AG10803 (cell line): ENCODE measurements at places on chromosomes 1 and 21.
A peak's percentile ranks its signal among the peaks of the same experiment; 100 is the strongest.

GRCh38 chr1:22123901-22124404 lies 18.9 kb downstream of the WNT4 start:
- DNase-seq: no peak

DNA sequence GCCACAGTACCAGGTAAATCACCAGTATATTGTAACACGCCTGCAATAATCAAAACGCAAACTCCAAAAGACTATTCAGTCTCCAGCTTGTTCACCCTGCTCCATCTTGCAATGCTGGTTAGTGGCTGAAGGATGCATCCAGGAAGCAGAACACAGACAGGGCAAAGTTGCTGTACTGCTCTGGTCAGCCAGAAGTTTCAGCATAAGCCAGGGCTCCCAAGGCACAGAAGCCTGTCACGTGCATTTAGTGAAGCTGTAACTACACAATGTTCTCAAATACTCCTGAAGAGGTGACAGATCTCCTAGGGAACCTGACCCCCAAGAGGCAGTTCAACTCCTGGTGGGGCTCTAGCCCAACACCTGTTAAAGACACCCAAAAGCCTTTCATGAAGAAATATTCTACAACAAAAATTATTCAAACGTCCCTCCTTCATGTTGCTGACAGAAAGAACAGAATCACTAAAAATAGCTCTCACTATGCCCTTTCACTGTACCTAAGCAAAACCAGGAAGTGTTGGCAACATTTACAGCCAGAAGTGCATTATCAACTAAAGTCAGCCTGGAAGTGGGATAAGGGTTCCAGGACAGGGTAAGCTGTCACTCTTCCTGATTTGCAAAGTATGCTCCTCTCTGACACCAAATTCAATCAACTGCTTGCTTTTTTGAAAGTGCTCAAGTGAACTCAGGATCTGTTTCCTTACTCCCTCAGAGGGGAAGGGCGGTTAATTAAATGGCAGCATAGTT lies 52.1 kb downstream of the SLC35D1 start:
- no peak for DNase-seq

DNA sequence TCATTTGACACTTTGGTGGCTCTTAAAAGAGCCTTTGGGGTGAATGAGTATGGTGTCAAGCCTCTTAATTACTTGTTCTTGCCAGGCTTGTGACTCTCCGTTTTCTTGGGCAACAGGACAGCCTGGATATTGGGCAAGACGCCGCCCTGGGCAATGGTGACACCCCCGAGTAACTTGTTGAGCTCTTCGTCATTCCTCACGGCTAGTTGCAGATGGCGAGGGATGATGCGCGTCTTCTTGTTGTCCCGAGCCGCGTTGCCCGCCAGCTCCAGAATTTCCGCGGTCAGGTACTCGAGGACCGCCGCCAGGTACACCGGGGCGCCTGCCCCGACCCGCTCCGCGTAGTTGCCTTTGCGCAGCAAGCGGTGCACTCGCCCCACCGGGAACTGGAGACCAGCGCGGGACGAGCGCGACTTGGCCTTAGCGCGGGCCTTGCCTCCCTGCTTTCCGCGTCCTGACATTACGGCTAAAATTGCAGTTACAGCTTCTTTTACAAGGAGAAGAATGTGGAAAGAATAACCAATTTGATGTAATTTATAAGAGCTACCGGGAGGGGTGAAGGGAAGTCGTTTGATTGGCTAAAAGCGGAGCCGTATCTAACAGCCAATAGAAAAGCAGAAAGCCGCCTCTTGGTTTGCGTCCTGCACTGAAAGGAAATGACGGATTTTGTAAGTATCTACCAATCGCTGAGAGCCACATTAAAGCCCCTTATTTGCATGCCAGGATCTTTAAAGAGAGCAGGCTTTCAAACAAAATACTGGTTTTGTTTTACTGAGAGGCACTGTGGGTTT lies 11.7 kb upstream of the BOLA1 start:
- DNase-seq: peak; percentile 99

DNA sequence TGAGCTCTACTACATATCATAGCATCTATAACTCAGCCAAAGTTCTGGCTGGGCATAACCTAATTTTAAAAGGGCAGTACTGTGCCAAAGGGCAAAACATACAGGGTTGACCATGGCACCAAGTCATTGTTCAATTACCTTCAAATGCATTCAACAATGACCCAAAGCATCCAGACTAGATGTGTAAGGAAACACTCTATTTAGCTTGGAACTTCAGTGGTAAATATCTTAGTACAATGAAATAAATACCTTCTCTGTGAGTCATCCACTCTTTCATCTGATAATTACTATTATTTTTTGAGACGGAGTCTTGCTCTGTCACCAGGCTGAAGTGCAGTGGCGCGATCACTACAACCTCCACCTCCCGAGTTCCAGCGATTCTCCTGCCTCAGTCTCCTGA lies 70.0 kb downstream of the NVL start:
- DNase-seq: peak; percentile 3

GRCh38 chr1:46672696-46673095 lies 1.0 kb downstream of the TEX38 start:
- no peak for DNase-seq

DNA sequence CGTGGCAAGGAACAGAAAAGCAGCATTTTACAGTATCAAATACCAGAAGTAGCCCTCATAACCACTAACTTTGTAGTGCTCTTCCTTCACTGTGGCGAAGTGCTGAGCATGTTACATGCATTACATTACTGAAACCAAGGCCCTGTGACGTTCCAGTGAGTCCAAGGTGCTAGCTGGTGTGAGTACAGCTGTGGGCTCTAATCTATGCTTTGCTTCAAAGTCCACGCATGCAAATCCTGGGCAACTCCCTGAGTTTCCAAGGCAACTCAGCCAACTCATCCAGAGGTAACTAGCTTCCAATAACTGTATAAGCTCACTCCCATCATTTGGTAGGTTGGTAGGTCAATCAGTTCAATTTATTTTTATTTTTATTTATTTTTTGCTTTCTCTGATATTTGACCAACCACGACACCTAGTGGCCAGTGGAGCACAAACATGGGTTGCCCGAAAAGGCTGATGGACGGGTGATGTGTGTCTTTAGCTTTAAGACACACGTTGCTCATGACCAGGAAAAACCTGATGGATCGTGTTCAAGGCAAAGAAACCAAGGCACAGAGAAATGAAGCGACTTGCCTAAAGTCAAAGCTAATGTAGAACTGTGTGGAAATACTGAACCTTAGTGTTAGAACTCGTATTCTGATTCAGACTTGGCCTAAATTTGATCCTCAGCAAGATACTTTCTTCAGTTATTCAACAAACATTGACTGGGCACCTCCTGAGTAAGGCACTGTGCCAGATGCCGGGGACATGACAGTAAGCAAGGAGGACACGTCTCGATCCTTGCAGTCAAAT lies 73.0 kb downstream of the GNG12 start:
- peak; percentile 72 for DNase-seq

- DNase-seq: no peak
Observed at GRCh38 chr1:154256686-154257085, 15.7 kb upstream of the HAX1 start.

DNA sequence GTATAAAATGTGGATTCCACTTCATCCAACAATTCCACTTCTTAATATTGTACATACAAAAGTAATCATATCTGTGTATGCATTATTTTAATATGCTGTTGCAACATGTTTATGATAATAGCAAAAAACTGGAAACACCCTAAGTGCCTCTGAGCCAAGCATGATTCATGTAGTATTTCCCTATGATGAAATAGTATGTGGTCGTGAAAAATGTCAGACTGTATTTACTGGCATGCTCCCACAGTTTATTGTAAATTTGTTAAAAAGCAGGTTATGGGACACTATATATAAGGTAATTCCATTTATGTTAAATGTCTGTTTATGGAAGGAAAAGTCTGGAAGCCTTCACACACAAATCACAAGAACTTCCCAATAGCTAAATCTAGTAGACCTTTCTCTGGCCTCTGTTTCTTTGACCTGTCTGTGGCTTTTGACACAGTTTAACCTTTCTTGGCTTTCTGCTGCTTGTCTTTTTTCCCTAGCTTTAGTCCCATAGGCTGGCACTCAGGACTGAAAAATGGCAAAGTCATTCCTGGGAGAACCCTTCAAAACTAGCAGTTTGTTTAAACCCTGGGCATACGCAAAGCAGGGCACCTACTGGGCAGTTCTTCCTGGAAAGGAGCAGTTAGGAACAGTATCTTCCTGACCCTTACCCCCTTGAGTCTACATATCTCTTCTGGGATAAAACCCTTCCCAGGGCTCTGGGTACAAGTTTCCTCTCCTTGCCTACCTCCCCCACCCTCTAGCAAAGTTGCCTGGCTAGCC lies 65.4 kb upstream of the ARTN start:
- peak; percentile 62 for DNase-seq

- DNase-seq: no peak
Observed at GRCh38 chr1:157723157-157723556, 22.6 kb upstream of the FCRL3 start.

DNA sequence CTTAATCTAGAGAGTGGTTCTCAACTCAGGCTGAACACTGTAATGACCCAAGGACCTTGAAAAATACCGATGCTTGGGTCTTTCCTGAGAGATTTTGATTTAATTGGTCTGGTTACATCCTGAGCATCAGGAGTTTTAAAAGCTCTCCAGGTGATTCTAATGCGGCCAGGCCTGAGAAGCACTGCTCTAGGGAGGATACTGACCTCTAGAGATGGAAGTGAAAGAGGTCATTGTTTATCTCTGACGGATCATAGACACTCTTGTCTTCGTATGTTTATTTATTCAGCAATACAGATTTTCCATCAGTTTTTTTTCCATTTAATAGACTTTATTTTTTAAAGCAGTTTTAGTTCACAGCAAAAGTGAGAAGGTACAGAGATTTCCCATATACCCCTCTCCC lies 54.5 kb upstream of the IGSF5 start:
- no peak for DNase-seq

DNA sequence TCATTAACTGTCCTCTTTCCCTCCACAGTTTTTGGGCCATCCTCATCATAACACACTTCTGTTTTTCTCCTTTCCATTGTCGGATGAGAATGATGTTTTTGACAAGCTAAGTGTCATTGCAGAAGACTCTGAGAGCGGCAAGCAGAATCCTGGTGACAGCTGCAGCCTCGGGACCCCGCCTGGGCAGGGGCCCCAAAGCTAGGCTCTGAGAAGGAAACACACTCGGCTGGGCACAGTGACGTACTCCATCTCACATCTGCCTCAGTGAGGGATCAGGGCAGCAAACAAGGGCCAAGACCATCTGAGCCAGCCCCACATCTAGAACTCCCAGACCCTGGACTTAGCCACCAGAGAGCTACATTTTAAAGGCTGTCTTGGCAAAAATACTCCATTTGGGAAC lies 28.6 kb upstream of the IFNAR1 start:
- no peak for DNase-seq

- DNase-seq: peak; percentile 89
Observed at GRCh38 chr1:203440771-203441170, 34.8 kb upstream of the PRELP start.

DNA sequence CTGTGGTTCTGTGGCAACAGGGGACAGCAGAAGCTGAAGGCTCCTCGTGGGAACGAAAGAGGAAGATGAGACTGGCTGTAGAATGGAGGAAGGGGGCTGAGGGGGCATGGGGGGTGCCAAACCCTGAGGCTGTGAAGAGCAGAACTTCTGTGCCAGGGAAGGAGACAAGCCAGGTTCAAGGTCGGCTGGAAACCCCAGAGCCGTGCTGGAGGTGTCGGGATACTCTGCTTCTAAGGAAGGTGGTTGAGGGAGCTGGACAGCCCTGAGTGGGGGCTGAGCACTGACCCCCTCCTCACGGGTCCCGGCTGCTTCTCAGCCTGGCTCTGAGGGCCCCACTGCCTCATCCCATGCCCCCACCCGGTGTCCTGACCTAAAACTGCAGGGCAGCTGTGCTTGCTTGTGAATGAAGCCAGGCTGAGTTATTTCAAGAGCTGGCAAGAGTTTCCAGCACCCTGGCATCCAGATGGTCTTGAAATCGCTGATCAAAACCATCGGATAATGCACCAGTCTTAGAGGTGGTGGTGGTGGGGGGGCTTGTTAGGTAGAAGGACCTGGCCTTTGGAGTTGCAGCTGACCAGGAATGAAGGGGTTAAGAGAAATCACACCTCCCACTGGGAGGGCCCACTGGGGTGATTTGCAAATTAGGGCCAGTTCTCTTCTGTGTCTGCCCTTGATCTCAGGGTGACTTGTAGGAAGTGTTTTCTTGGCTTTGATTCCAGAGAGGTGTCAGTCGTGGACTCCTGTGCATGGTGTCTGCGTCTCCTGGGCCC lies 218.9 kb upstream of the C1orf174 start:
- DNase-seq: no peak

DNA sequence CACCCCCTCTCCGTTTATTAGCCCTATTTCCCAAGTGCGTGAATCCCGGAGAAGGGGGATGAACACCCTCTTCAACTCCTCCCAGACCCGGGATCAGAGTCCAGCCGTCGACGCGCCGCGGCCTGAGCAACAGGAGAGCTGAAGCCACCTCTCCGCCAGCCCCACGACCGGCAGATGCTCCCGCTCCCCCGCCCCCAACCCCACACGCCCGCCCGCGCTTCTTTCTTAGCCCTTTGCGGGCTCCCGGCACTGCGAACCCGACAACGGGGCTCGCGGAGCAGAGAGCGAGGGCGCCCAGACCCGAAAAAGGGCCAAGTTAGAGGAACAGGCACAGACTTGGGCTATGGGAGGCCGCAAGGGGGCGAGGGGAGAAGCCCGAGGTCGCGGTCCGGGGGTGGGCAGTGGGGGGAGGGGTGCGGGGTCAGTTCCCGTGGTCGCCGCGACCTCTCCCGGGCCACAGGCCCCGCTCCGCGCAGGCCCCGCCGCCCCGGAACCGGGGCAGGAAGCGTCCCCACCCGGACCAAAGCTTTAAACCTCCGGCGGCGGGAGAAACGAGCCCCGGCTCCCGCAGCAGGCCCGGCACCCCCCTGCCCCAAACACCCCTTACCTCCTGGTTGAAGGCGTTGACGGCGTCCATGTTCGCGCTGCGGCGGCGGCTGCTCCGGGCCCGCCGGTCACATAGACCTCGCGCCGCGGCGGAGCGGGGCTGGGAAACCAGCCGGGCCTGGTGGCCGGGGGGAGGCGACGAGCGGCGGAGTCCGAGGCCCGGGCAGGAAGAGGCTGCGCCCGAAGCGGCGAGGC lies 662 bp downstream of the SCAF4 start:
- peak; percentile 34 for DNase-seq

DNA sequence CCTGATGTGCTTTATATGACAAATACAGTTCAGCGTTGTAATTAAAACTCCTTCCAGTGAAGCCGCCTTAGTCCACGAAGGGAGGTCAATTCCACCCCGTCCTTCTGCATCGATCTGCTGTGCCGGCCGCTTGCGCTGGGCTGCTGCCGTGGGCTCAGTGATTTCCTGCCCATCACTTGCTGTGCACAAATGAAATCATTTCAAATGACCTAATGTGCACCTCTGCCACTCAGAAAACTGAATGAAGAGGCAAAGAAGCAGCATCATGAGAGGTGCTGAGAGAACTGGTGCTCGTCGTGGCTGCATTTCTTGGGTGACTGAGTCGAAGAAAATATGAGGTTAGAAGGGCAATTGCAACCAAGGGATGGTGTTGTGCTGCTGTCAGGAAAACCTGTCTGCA lies 144.3 kb upstream of the SYT6 start:
- DNase-seq: no peak

DNA sequence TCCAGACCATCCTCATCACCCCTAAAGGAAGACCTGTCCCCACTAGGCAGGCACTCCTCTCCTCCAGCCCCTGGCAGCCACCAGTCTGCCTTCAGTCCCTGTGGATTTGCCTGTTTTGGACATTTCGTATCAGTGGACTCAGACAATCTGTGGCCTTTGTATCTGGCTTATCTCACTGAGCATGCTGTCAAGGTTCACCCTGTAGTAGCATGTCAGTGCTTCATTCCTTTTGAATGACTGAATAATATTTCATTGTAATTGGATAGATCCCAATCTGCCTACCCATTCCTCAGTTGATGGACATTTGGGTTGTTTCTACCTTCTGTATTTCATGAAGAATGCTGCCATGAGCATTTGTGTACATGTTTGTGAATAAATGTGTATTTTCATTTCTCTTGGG lies 32.9 kb upstream of the RNF187 start:
- no peak for DNase-seq
